Bronchial epithelial cell (primary cell): ENCODE measurements at places on chromosomes 12 and 14. TPM values are rescaled to one million over a fixed set of nuclear protein-coding genes. Genes with fewer than 3 reads are reported as not detected.
A peak's percentile ranks its signal among the peaks of the same experiment; 100 is the strongest.

Gene ZNF385A
- 5.3 and 7.6 TPM in 2 replicates for total RNA-seq

Gene KITLG
- 18.2 and 22.4 TPM in 2 replicates for total RNA-seq

Gene AQP2
- not detected in 2 replicates for total RNA-seq

GRCh38 chr12:6950401-6950801 lies 755 bp upstream of the PTPN6 start:
- DNase-seq, result no peak

- no peak for DNase-seq
Observed at GRCh38 chr12:23775208-23775607, 174.3 kb downstream of the SOX5 start.

GRCh38 chr12:74722709-74723108 lies 185.1 kb downstream of the ATXN7L3B start:
- no peak for DNase-seq

- no peak for DNase-seq
Observed at GRCh38 chr14:33026850-33027430, 88.3 kb downstream of the NPAS3 start.

GRCh38 chr14:39432619-39433451 lies 602 bp upstream of the FBXO33 start:
- DNase-seq, result peak; percentile 79

DNA sequence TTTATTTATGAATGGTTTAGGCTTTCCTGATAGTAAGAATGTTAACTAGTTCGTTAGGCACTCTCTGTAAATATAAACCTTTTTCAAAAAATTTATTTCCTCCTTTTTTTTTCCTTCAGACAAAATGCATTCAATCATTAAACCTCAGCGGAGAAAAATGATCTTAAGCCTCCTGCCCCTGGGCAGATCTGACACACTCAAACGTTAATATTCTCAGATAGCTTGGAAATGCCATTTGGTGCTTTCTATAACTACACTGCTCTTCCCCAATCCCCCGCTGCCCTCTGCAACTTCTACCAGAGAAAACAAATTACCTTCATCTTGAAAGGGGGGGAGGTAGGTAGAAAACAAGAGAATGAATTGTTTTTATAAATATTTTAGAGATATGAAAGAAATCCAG lies 521.2 kb downstream of the MED13L start:
- DNase-seq, result no peak
